ENCODE measurements at places on chromosomes 11 and 22. TPM values are rescaled to one million over a fixed set of nuclear protein-coding genes. Genes with fewer than 3 reads are reported as not detected.
A peak's percentile ranks its signal among the peaks of the same experiment; 100 is the strongest.

GRCh38 chr11:125141686-125142535, 22.6 kb upstream of the PKNOX2 start:
- peaks cover 9% of the 10 kb centered on the region for H3K27me3 ChIP-seq
- 0 out of 2 replicates have a peak, but pooled peaks cover 8% of the 10 kb centered on the region for H3K4me1 ChIP-seq
- H3K36me3 ChIP-seq = no peaks in the 10 kb centered on the region

DNA sequence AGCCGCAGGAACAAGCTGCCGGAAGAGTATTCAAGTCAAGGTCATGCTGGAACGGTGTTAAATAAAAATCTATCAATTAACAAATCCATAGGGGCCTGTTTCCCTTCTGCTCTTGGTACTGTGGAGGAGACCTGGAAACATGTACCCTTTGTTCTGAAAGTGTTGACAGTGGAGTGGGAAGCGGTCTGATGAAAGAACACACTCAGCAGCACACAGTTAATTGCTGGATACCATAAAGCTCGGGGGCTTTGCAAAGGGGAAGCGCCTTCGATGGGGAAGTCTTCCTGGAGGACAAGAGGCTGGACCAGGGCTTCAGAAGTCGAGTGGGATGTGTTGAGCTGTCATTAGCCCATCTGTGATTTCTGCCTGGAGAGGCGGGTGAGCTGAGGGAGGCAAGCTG, 112.5 kb upstream of the CLPB start:
- no peaks in the 10 kb centered on the region for H3K4me1 ChIP-seq
- H3K27ac ChIP-seq = no peak overlapping the region
- H3K4me3 ChIP-seq = no peak overlapping the region
- no peak for DNase-seq

DNA sequence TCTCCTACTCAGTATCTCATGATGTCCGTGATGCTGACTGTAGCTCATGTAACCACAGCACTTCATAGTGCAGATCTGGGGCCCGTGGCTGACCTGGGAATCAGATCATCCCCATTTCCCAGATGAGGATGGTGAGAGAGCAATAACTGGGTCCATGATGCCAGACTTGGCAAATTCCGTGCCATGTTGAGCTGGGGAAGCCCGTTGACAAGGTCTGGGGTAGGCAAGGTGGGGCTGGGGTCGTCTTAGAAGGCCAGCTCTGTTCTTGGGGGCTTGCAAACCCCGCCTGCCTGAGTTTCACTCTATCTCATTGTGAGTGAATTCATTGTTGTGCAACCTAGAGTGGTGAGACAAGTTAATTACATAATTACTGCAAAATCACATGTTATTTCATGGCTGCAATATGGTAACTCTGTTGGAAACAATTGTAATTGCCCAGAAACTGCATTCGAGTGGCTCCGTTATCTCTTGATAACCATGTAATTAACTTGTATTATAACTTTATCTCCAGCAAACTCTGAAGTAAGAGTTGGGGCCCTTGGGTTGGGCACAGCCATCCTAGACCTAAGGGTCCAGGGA, 41.7 kb downstream of the LMO1 start:
- H3K4me1 ChIP-seq = no peaks in the 10 kb centered on the region
- no peak overlapping the region for H3K27ac ChIP-seq
- H3K27me3 ChIP-seq = no peaks in the 10 kb centered on the region
- no peak for DNase-seq
- H3K36me3 ChIP-seq = no peaks in the 10 kb centered on the region

- no peak overlapping the region for H3K4me3 ChIP-seq
- H3K27me3 ChIP-seq = no peaks in the 10 kb centered on the region
- no peak for DNase-seq
- no peaks in the 10 kb centered on the region for H3K36me3 ChIP-seq
Observed at GRCh38 chr22:45129703-45130524, 33.8 kb upstream of the NUP50 start.

GRCh38 chr22:34072585-34072984, 152.3 kb upstream of the LARGE1 start:
- DNase-seq = no peak
- H3K27me3 ChIP-seq = no peaks in the 10 kb centered on the region
- no peaks in the 10 kb centered on the region for H3K36me3 ChIP-seq

DNA sequence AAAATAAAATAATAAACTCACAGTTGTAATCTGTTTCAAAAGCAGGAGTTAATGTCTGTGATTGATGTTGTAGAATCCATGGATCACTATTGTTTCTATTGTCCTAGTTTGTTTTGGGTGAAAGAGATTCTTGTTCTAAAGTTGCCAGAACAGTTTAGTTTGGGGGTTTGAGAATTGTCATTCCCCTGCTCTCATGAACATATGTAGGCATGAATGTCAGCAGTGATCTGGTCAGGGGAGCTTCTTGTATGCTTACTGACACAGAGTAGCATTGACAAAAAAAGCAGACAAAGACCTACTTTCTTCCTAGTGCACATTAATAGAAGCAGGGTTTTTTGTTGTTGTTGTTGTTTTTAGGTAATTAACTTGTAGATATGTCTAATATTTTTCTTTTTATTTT, 38.6 kb downstream of the ARHGAP1 start:
- no peak overlapping the region for H3K27ac ChIP-seq
- peaks cover 3% of the 10 kb centered on the region for H3K36me3 ChIP-seq
- no peak overlapping the region for H3K4me3 ChIP-seq
- no peak for DNase-seq
- no peaks in the 10 kb centered on the region for H3K27me3 ChIP-seq

GRCh38 chr22:24424901-24425775, 2.3 kb upstream of the ADORA2A start:
- no peak overlapping the region for H3K4me3 ChIP-seq
- DNase-seq = no peak
- H3K36me3 ChIP-seq = no peaks in the 10 kb centered on the region
- no peaks in the 10 kb centered on the region for H3K27me3 ChIP-seq
- peaks cover 10% of the 10 kb centered on the region for H3K4me1 ChIP-seq

- H3K4me1 ChIP-seq = no peaks in the 10 kb centered on the region
- H3K36me3 ChIP-seq = no peaks in the 10 kb centered on the region
- H3K4me3 ChIP-seq = no peak overlapping the region
- no peaks in the 10 kb centered on the region for H3K27me3 ChIP-seq
Observed at GRCh38 chr11:124096364-124096763, 18.9 kb upstream of the VWA5A start.

GRCh38 chr22:40718250-40719204, 39.2 kb downstream of the MCHR1 start:
- H3K27ac ChIP-seq = peak overlapping the region; percentile 44
- DNase-seq = no peak
- peaks cover 20% of the 10 kb centered on the region for H3K4me1 ChIP-seq

GRCh38 chr11:119757378-119757777, 28.4 kb upstream of the NECTIN1 start:
- no peak overlapping the region for H3K4me3 ChIP-seq
- peaks cover 27% of the 10 kb centered on the region for H3K27me3 ChIP-seq
- no peaks in the 10 kb centered on the region for H3K4me1 ChIP-seq
- H3K36me3 ChIP-seq = no peaks in the 10 kb centered on the region

DNA sequence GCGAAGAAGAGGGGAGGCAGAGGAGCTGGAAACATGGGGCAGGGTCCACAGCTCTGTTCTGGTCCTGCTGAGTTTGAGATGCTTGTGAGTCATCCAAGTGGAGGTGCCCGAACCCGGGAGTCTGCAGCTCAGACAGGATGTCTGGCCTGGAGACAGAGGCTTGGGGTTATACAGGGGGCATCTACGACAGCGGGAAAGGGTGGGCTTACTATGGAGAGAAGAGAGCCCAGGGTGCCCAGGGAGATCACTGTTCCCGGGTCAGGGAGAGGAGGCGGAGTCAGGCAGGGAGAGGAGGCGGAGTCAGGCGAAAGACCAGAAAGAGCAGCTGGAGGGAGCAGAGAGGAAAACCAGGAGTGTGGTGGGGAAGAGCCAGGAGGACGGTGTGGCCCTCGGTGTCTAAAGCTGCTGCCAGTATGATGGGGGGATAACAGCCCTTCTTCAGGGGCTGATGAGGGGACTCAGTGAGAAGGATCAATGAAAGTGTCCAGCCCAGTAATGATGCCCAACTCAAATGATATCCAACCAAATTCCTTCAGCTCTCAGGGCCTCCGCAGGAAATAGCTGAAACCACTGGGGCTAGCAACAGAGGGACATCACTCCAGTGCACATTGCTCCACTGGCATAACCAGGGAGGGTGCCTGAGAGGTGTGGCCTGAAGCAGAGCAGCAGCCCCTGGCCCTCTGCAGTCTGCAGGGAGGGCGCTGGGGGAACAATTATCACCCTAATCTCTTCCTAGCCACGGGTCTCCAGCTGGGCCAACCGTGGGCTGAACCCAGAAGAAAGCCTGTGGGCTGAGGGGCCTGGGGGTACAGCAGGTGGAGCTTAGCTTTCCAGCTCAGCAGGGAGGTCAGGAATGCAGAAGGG, 2.6 kb upstream of the LTBP3 start:
- no peaks in the 10 kb centered on the region for H3K36me3 ChIP-seq
- H3K27ac ChIP-seq = peak overlapping the region; percentile 90
- H3K27me3 ChIP-seq = no peaks in the 10 kb centered on the region
- no peak overlapping the region for H3K4me3 ChIP-seq
- H3K4me1 ChIP-seq = peaks cover 46% of the 10 kb centered on the region

- H3K36me3 ChIP-seq = no peaks in the 10 kb centered on the region
- H3K4me1 ChIP-seq = peaks cover 2% of the 10 kb centered on the region
- no peak for DNase-seq
- no peak overlapping the region for H3K4me3 ChIP-seq
- no peak overlapping the region for H3K27ac ChIP-seq
- H3K27me3 ChIP-seq = no peaks in the 10 kb centered on the region
Observed at GRCh38 chr11:27485930-27486773, 13.6 kb upstream of the LGR4 start.

DNA sequence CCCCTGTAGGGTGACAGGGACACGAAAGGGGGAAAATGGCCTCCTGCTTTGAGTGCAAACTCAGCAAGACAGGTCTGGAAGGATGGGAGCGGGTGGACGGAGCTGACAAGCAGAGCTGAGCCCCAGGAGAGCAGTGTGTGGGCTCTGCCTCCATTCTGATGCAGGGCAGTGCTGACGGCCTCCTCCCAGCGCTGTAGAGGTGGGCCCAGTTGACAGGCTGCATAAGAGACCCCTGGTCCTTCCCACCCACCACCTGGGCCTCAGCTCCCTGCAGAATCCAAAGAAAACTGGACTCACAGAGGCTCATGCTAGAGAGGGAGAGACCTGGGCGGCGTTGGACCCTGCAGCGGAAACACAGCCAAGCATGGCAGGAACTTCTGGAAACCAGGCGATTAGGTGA, 1113.4 kb downstream of the BRD1 start:
- H3K36me3 ChIP-seq = no peaks in the 10 kb centered on the region
- no peak overlapping the region for H3K4me3 ChIP-seq
- no peaks in the 10 kb centered on the region for H3K4me1 ChIP-seq
- no peak overlapping the region for H3K27ac ChIP-seq

- no peak for DNase-seq
- H3K27me3 ChIP-seq = no peaks in the 10 kb centered on the region
- no peaks in the 10 kb centered on the region for H3K36me3 ChIP-seq
Observed at GRCh38 chr11:130452940-130453339, 4.5 kb downstream of the ADAMTS15 start.

DNA sequence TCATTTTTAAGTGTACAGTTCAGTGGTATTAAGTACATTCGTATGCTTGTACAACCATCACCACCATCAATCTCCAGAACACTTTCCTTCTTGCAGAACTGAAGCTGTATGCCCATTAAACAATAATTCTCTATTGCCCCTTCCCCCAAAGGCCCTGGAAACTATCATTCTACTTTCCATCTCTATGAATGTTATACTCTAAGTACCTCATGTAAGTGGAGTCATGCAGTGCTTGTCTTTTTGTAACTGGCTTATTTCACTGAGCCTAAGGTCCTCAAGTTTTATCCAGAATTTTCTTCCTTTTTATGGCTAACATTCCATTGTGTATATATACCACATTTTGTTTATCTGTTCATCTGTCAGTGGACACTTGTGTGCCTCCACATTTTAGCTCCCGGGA, 29.7 kb downstream of the MMP7 start:
- no peak overlapping the region for H3K4me3 ChIP-seq
- H3K27ac ChIP-seq = peak overlapping the region; percentile 39
- H3K36me3 ChIP-seq = no peaks in the 10 kb centered on the region

DNA sequence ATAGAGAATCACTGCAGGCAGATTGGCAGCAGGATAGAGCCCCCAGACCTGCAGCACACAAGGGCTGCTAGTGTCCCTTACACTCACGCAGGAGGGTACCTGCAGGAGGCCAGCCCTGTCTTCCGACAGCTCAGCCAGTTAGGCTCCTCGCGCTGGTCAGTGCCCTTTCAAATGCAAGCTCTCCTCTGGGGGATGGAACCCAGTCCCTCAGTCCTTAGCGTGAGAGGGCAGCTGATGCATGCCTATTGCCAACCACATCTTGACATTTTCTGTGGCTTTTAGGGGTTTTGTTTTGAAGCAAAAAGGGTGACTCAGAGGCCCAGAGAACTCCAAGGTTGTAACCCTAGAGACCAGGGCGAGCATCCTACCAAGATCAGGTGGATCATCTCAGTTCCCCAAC, 40.0 kb downstream of the WNT11 start:
- H3K4me3 ChIP-seq = no peak overlapping the region
- no peaks in the 10 kb centered on the region for H3K36me3 ChIP-seq
- no peak overlapping the region for H3K27ac ChIP-seq
- H3K27me3 ChIP-seq = no peaks in the 10 kb centered on the region
- H3K4me1 ChIP-seq = peaks cover 4% of the 10 kb centered on the region
- no peak for DNase-seq

DNA sequence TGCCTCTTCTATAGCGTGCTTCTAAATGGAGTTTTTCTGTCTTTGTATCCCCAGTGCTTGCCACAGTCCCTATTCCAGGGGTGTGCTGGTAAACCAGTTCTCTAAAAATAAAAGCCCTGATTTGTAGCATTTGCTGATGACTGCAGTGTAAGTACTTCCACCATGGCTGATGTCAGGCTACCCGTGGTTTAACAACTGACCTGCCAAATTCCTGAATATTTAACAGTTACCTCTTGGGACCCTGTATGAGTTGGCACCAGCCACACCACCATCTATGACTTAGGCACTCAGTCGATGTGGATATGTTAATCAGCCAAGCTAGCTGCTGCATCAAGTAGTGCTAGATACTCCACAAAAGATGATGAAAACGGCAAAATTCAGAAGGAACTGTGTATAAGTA, 94.0 kb upstream of the MTNR1B start:
- peaks cover 11% of the 10 kb centered on the region for H3K27me3 ChIP-seq
- no peak for DNase-seq
- H3K27ac ChIP-seq = no peak overlapping the region
- H3K4me1 ChIP-seq = no peaks in the 10 kb centered on the region

The SCGB1D2 gene
- 0.85 TPM for total RNA-seq

The SCN3B gene
- 0.10 TPM for total RNA-seq

The RGL4 gene
- total RNA-seq = not detected

The MEI1 gene
- total RNA-seq = 0.18 TPM

The IFITM10 gene
- total RNA-seq = 18.0 TPM

The TRIM6 gene
- total RNA-seq = 53.8 TPM

The MAP6 gene
- 0.21 TPM for total RNA-seq

The SLC22A6 gene
- total RNA-seq = not detected

The ARHGAP20 gene
- total RNA-seq = 0.05 TPM

The EHD1 gene
- 186 TPM for total RNA-seq

The NPTXR gene
- 32.6 TPM for total RNA-seq

The DGCR6L gene
- 43.5 TPM for total RNA-seq

The POTEH gene
- not detected for total RNA-seq

The VWA5A gene
- 3.1 TPM for total RNA-seq

The OR2AG2 gene
- 0.18 TPM for total RNA-seq

The TMEM191B gene
- total RNA-seq = 3.7 TPM

The TESMIN gene
- 47.6 TPM for total RNA-seq
